ENCODE measurements at places on chromosomes 5 and 9.

- peak; percentile 11 for DNase-seq
These were observed 52.5 kb downstream of the NR3C1 start for GRCh38 chr5:143350751-143351602.

GRCh38 chr5:142896325-142897007 lies 126.3 kb downstream of the ARHGAP26 start:
- no peak for DNase-seq

DNA sequence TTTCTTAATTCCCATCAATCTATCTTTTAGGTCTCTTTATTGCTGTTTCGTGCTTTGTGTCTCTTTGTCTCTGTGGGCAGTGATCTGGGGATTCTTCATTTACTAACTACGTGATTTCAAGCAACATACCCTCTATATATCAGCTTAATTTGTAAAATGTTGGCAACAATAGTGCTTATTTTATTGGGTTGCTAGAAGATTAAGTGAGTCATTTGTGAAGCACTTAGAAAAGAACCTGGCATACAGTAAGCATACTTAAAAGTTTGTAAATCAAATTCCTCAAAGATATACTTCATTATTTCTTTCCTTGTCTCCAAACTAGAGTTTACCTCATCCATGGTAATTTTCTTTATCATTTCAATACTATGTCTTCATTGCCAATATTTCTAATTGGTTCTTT lies 669.7 kb downstream of the MAT2B start:
- DNase-seq, result no peak

GRCh38 chr9:137611623-137612609 lies 6.4 kb downstream of the ARRDC1 start:
- DNase-seq, result no peak

GRCh38 chr5:113170707-113171106 lies 194.1 kb downstream of the DCP2 start:
- DNase-seq, result no peak

DNA sequence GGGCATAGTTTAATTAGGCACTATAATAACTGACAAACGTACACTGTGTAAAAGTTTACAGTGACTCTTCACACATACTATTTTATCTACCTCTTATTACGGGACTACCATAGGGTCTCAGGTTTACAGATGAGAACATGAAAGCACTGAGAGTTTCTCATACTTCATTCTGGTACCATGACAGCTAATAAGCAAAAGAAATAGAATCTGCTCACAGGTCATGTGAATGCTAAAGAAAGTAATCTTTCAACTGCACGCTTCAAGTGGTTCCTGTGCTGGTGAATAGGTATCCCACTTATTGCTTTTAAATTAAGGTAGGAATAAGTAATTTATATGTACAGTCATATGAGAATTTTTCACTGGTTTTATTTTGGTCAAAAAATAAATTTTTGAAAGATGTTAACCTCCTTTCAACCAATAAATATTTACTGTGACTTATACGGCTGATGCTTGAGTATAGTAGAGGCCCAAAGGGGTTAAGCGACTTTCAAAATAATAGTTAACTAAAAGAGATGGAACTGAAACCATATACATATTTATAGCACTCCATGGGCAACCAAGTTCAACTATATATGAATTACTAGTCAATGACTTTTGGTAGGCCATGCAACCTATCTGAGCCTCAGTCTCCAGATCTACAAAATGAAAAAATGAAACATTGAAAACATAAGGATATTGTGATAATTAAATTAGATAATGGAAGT lies 8.1 kb downstream of the CDKN2A start:
- no peak for DNase-seq

DNA sequence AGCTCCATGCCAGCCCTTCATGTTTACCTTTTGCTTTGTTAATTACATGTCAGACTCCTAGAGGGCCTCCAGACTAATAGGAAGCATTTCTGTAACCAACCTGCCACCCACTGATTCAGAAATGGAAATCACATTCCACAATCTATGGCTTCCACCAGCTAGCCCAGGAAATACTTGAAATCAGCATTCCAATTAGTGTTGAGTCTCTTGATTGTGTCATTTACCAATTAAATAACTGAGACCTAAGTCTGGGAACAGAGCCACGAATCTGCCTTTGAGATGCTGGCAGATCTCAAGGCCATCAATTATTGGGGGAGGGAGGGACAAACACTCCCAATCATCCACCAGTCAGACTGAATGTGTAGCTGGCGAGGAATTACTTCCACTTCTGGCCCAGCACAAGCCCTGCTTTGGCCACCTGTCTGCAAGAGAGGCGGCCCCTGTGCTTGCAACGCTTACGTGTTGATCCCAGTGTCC lies 27.4 kb upstream of the SAP30L start:
- no peak for DNase-seq

GRCh38 chr5:159456722-159457465 lies 126.6 kb upstream of the IL12B start:
- peak; percentile 76 for DNase-seq

DNA sequence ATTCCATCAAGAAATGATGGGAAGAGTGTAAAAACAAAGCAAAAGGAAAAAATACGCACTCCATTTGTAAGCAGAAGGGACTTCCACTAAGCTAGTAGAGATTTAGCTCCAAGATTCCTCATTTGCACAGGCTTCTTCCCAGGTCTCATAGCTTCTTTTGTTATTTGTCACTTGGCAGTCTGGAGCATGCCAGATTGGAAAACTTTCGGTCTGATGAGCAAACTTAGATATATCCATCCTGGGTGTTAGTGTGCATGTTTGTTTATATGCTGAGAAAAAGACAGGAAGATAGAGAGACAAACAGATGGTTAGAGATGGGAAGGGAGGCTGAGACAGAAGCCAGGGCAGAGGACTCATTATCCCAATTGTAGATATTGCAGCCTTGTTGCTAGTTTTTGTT lies 1644.5 kb upstream of the NUDT12 start:
- no peak for DNase-seq

All from activated naive CD4-positive, alpha-beta T cell treated with anti-CD3 and anti-CD28 coated beads, Interleukin-2, amount 50 U/mL, for 72 hours (primary cell).